ENCODE measurements at places on chromosomes 6 and 20. TPM values are rescaled to one million over a fixed set of nuclear protein-coding genes. Genes with fewer than 3 reads are reported as not detected.
A peak's percentile ranks its signal among the peaks of the same experiment; 100 is the strongest.

ZNF391 gene
- total RNA-seq: 2.4 TPM

GRCh38 chr6:27138837-27139755 is 108.4 kb upstream of the PRSS16 start:
- DNase-seq: peak; percentile 80

RIPPLY2 gene
- total RNA-seq: not detected

DNA sequence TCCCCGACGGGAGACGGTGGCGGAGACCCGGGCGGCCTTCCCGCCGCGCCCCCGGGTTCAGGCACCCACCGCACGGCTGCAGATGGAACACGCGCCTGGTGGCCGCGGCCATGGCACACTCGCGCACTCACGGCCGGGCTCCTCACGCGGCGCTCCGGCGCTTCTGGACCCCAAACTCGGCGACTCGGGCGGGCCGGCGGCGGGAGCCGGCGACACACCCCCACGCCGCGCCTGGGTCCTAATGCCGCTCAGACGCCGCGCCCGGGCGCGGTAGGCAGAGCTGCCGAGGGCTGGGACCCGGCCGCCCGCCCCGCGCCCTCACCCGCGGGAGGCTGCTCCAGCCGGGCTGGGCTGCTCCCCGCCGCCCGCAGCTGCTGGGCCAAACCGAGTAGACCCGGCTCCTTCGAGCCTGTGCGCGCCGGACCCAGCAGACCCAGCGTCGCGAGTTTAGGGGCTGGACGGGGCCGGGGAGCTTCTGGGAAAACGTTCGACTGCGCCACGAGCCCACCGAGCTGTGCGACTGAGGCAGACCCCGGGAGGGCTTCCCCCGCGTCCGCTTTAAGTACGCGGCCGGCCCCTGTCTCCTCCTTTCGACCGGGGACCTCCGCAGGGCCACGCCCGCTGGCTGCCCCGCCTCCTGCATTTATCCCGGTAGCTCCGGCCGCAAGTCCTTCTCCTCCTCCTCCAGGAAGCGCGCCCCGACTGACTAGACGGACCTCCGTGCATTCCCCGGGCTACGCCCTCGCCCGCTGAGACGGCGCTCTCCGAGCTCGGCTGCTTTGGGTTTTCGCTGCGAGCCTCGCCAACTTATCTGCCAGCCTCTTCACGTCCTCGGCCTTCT is at the start of gene SLC4A11:
Gene SLC4A11, minus strand, starts transcription at position 165 of the 841 bp plus-strand sequence. Its CDS starts 53 bp downstream, at position 112.
- peak; percentile 77 for DNase-seq

DLK2 gene
- not detected for total RNA-seq

MOXD1 gene
- not detected for total RNA-seq

DNA sequence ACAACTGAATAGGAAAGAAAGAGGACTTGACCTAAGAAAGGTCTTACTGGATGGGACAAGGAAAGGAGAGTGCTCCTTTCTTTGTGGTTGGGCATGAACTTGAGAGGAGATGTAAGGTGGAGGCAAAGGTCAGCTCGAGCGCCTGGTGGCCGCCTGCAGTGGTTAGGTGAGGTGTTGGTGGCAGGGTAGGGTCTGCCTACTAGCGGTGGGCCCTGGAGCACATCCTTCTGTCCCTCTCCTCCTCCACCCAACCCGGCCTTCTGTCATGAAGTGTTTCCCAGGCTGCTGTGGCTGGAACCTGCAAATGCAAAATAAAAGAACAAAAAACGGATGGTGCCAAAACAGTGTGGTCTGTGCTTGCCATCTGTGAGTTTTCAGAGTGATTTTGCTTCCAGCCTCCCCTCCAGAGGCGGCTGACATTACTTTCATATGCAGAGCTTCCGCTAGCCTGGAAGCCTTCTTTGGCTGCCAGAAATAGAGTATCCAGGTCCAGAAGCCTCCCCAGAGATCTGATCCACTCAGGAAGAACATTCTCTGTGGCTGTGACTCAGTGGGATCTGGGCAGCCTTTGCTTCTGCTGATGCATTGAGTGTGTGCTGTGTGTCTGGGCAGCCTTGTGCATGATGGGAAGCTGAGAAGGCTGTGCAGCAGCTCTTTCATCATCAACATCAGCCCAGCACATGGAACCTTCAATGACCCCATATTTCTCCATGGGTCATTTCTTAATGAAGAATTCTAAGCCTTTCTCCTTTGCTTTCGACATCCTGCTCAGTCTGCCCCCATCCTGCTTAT is 79.8 kb upstream of the FAM184A start:
- DNase-seq: no peak

DNA sequence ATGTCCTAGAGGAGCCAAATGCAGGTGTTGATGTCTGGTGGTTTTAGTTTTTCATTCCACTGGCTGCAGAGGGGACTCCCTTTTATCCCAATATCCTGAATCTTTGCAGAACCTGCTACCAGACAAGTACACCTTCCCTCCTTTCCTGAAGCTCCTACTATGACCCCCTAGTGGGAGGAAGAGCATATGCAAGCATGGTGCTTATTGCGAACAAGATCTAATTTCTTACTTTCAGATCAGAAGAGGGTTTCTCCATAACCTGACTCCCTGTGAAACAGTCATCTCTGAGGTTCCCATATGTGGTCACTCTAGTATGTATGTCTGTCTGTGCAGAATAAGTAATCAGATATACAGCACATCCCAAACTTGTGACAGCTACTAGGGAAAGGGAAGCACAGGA is 277.2 kb downstream of the ARHGAP18 start:
- DNase-seq: no peak
